Naive thymus-derived CD4-positive, alpha-beta T cell (primary cell): ENCODE measurements at places on chromosomes 13 and 19.
A peak's percentile ranks its signal among the peaks of the same experiment; 100 is the strongest.

DNA sequence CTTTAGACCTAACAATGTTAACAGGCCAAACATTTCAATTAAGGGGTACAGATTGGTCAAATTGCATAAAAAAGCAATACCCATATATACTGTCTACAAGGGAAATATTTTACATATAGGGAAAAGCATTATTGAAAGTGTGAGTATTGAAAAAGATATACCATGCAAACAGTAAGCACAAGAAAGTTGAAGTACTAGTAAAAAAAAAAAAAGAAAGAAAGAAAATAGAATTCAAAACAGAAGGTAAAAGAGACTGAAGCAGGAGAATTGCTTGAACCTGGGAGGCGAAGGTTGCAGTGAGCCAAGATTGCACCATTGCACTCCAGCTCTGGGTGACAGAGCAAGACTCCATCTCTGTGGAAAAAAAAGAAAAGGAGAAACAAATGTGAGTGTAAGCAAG, 5.3 kb upstream of the TEX101 start:
- DNase-seq: no peak

- DNase-seq: no peak
Measured at GRCh38 chr19:2867025-2867991, at the start of gene ZNF556. ZNF556 (plus strand) TSS chr19:2867335; CDS start chr19:2867422, 87 bp downstream.

DNA sequence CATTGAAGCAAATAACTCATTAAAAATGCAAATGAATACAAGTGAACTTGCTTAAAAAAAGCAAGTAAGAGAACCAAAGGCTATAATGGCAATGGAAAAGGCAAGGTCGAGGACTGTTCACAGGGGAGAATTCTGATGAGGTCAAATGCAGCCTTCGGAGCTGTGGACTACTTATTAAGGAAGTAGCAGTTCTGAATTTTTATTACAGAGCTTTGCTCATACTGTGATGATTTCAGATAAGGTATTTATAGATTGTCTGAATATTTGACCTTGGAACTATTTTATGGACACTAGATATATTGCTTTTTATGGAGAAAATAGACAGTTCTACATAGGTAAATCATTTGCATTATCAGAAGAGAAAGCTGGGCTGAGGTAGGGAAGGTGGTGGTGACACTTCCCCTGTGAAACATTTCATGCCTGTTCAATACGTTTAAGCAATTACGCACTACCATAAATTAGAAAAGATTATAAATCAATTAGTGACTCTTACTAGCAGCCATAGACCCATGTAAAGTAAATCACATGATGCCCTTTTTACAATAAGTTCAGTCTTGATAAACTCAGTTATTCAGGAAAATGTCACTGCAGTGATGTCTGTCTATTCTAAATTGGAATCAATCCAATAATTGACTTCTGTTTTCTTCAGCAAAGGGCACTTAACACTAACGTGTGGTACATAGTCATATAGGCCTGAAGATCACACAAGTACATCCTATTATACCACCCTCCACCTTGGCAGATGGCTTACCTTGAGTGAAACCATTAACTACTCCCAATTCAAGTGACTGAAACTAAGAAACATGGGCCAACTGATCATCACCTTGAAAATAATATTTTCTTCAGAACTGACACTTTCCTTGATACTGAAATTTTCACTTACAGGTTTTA, 260.0 kb downstream of the KLF12 start:
- no peak for DNase-seq

GRCh38 chr13:43933378-43933777, 53.7 kb downstream of the LACC1 start:
- no peak for DNase-seq

GRCh38 chr13:99866781-99867180, 104.8 kb downstream of the ZIC5 start:
- DNase-seq: no peak

GRCh38 chr13:24216176-24216575, 55.7 kb downstream of the SPATA13 start:
- DNase-seq: no peak

GRCh38 chr19:33161201-33161600, 29.3 kb downstream of the WDR88 start:
- DNase-seq: no peak

GRCh38 chr19:50686310-50687032, 33.1 kb downstream of the SHANK1 start:
- DNase-seq: no peak

GRCh38 chr19:48398102-48398374, 4.6 kb downstream of the GRIN2D start:
- DNase-seq: no peak

DNA sequence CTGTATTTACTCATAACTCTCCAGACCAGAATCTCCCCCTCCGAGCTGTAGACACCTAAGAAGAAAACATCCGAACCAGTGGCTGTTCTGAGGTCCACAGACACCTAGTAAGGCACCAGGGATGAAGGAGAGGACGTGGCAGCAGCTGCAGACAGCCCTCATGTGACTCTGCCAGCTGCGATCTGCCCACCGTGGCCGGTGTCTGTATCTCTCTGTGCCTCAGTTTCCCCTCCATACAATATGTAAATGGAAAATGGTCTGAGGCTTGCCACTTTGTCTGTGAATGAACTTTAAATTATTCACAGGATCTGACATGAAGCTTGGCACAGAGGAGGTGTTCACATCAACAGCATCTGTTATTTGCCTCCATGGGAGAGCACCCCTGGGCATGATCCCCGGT, 2.4 kb downstream of the CEACAM4 start:
- DNase-seq: no peak

DNA sequence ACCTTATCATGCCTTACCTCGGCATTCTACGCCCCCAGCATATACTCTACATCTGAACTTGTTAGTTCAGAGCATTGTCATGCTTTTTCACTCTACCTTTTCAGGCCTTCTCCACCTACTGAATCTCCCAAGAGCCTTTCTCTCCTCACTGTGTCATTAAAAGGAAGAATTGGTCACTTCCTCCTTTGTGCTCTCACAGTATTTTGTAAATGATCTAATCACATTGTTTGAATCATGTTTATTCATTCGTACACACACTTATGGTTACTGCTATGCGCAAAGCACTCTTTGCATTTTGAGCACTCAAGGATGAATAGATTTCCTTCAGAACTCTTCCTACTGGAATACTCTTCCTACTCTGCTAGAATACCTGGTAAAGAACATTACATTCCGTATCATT, 15.8 kb upstream of the ELF1 start:
- DNase-seq: no peak

DNA sequence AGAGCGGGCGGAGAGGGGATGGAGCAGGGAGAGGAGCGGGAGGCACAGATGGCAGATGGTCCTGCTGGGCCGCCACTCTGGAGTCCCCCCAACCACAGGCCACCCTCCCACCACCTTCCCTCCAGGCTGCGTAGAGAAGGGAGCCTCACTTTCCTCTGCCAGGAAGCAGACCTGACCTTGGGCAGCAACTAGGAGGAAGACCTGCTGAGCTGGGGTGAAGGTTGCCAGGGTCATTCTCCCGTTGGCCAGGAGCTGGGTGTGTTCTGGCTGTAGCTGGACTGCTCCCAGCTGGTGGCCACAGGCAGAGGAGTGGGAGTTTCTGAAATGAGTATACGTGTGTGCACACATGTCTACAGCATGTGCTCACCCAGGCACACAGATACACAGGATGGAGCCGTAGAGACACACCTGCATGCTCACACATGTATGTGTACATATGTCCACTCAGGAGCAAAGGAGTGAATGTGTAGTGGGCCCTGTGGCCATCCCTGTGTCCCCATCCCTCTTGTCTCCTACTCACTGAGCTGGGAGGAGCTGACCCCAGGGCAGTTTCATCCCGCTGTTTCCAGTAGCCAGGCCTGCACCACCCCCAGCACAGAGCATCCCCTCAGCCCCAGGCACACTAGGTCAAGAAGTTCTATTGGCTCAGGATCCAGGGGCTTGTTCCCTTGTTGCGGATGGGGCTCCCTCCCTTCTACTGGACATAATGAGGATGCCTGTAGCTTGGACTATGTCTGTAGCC, 53.0 kb downstream of the CHST8 start:
- DNase-seq: no peak

- DNase-seq: no peak
Measured at GRCh38 chr19:14480700-14481079, 5.5 kb upstream of the PTGER1 start.

- no peak for DNase-seq
Measured at GRCh38 chr19:36686365-36687213, 823 bp upstream of the ZNF567 start.

DNA sequence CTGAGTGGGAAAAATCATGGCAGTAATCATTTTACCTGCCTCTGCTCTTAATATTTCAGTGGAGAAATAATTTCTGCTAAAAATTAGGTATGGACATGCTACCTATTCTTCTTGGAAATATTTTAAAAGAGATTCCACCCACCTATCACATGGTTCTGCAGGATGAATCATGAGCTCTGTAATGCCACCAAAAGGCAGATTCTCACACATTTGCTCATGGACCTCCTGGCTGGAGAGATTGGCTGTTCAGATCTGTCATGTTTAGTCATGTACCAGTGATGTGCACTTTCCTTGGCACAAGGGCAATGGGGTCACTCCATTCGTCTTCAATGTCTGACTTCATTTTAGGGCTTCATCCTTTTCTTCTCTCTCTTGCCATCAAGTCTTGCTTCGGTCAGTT, 101.8 kb upstream of the MBNL2 start:
- DNase-seq: no peak

DNA sequence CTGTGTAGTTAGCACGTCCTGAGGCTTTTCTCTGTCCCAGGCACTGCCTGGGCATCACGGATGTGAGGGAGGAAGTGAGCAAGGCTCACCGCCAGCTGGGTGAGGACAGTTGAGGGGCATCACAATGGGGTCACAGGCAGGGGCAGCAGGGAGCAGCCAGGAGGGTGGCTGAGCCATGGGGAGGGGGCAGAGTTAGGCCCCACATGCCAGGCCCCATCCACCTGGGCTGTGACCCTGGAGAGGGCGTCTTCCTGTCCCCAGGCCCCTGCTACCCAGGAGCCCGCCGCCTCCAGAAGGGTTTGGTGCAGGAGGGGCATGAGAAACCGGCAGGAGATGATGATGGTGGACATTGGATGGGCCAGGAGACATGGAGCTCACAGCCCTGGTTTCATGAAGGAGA, 56.8 kb upstream of the F7 start:
- no peak for DNase-seq

GRCh38 chr13:60571571-60571970, 174.6 kb downstream of the TDRD3 start:
- no peak for DNase-seq

GRCh38 chr19:52464798-52465470, 11.6 kb downstream of the ZNF578 start:
- no peak for DNase-seq

GRCh38 chr19:403221-404027, 5.5 kb downstream of the C2CD4C start:
- DNase-seq: no peak

- no peak for DNase-seq
Measured at GRCh38 chr19:15181394-15181793, 19.4 kb downstream of the NOTCH3 start.

GRCh38 chr19:33226550-33227241, 1.0 kb upstream of the SLC7A10 start:
- no peak for DNase-seq

DNA sequence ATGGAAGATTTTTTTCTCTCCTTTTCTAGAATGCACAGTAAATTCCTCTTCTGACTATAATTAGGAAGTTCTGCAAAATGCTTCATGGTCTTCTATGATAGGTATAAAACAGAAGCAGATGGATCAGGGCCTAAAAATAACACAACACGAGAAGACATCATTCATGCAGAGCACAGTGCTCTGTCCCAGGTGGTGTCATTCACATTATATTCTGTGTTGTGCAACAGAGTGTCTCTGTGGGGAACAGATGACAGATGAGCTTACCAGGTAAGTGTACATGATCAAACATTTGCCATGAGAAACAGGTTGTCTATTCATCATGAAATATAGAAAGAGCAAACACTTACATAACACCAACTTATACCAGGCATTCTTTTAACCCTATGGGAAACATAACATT, 288.3 kb downstream of the KCTD12 start:
- no peak for DNase-seq

GRCh38 chr19:1171755-1172352, 2.2 kb downstream of the SBNO2 start:
- DNase-seq: no peak

DNA sequence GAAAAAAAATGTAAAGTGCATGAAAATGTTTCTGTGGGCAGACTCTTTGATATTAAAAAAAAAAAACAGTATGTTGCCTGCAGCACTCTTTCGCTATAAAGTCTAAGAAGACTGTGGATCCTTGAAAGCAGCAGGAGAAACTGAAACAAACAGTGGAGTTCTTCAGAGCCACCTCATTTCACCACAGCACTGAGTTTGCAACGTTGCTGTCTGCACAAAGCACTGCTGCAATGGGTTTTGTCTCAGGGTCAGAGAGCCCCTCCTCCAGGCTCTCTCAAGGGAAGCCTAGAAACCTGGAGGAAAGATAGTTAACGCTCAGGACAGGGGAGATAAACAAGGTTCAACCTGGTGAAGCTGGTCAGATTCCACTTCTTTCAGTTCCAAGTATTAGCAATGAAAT, 248.7 kb downstream of the EFNB2 start:
- no peak for DNase-seq

GRCh38 chr19:19597809-19598306, 20.6 kb downstream of the PBX4 start:
- DNase-seq: peak; percentile 90

DNA sequence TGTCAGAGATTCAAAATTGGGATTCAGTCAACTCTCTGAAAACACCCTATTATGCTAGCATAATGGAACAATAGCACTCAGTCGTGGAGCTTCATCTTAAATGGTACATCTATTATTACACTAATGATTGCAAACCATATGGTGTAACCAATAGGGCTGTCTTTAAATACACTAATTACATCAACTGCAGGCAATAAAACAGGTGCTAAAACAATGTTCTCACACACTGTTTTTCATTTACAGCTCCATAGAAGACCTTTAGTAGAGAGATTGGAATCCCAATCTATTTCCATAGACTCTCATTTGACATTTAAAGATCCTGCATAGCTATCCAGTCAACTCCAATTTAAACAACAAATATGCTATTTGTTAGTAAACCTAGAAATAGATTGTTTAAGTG, 1917.4 kb downstream of the OLFM4 start:
- no peak for DNase-seq

GRCh38 chr19:4157164-4157563, 3.7 kb downstream of the CREB3L3 start:
- DNase-seq: no peak

- no peak for DNase-seq
Measured at GRCh38 chr19:41925208-41926003, 2.8 kb downstream of the ERFL start.

- DNase-seq: no peak
Measured at GRCh38 chr19:4054441-4055208, 12.1 kb downstream of the ZBTB7A start.
